Brain microvascular endothelial cell (primary cell): ENCODE measurements at places on chromosomes 12 and 14.
A peak's percentile ranks its signal among the peaks of the same experiment; 100 is the strongest.

DNA sequence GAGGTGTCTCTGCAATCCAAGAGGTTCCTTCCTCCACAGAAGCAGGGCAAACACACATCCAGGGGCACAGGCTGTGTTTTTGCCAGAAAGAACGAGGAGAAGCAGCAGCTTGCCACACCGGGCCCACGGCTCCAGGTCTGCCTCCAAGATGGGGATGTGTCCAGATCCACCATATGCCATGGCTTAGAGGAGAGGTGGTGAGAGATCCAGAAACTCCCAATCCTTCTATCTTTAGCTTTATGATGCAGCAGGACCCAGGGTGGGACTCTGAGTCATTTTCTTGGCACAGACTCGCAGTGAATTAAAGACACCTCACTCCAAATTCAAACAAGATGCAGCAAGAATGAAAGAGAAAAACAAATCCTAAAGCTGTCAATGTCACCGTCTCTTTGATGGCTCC is 481.4 kb upstream of the TMEM132C start:
- DNase-seq = peak; percentile 61

GRCh38 chr14:58772116-58772515 is 134.4 kb downstream of the DACT1 start:
- no peak for DNase-seq

GRCh38 chr12:128052331-128052730 is 214.6 kb upstream of the TMEM132C start:
- DNase-seq = peak; percentile 48

GRCh38 chr14:102882226-102882906 is 40.1 kb upstream of the AMN start:
- no peak for DNase-seq

DNA sequence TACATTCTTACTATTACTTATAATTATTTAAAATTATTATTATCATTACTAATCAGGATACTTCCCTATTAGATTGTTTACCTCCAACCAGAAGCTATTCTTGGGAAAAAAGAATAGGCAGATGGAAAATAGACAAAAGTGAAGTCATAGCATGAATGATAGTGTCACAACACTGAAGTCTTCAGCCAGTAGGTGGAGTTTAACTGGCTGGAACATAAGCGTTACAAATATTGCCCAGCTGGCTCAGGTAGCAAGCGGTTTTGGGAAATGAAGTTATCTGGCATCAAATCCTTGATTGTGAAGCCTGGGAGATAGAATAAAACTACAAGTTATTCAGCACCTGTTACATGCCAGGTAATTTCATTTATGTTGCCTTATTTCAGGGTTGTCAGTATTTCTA is 762.9 kb downstream of the C12orf50 start:
- DNase-seq = no peak

GRCh38 chr12:53820514-53821306 is 68.9 kb upstream of the CISTR start:
- DNase-seq = peak; percentile 5

GRCh38 chr12:113329022-113329790 is 5.7 kb downstream of the SLC8B1 start:
- DNase-seq = no peak

GRCh38 chr12:91702843-91703425 is 442.7 kb downstream of the BTG1 start:
- DNase-seq = no peak

DNA sequence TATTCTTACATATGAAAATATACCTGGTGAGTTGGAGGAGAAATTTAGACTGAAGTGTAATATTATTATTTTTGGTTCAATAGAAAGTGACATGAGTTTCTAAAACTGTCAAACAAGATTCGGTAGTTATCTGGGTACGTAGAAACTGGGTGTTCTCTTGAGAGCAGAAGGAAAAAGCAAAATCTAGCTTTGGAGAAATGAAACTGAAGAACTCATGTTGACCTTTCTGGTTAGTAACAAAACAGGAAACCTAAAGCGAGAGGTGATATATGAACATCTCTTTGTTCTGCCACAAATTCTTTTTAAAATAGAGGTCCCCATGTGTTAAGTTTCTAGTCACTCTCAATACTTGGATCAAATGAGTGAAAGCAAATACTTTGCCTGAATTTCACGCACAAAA is 401.7 kb downstream of the TRHDE start:
- no peak for DNase-seq

DNA sequence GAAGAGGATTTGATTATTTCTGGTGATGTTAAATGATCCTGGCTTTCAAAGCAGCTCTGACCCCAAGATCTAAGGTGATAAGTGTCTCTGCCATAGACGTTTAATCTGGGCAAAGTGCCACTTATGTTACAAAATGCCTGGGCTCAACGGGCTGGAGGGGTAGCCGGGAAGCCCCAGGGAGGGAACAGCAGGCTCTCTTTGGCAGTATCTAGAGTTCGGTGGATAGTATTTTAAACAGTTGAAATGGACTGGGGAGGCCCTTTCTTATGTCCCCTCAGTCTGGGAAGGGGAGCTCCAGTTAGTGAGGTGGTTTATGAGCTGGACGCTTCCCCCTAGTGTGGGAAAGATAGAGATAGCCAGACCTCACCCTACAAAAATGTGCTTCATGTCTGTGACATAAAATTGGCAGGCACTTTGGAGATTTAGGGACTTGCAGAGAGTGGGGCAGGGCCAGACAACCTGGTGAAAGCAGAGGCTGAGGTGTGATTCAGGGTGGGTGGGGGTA is 5.5 kb upstream of the HOXC11 start:
- no peak for DNase-seq

GRCh38 chr12:56103066-56103711 is 1.2 kb upstream of the PA2G4 start:
- no peak for DNase-seq

DNA sequence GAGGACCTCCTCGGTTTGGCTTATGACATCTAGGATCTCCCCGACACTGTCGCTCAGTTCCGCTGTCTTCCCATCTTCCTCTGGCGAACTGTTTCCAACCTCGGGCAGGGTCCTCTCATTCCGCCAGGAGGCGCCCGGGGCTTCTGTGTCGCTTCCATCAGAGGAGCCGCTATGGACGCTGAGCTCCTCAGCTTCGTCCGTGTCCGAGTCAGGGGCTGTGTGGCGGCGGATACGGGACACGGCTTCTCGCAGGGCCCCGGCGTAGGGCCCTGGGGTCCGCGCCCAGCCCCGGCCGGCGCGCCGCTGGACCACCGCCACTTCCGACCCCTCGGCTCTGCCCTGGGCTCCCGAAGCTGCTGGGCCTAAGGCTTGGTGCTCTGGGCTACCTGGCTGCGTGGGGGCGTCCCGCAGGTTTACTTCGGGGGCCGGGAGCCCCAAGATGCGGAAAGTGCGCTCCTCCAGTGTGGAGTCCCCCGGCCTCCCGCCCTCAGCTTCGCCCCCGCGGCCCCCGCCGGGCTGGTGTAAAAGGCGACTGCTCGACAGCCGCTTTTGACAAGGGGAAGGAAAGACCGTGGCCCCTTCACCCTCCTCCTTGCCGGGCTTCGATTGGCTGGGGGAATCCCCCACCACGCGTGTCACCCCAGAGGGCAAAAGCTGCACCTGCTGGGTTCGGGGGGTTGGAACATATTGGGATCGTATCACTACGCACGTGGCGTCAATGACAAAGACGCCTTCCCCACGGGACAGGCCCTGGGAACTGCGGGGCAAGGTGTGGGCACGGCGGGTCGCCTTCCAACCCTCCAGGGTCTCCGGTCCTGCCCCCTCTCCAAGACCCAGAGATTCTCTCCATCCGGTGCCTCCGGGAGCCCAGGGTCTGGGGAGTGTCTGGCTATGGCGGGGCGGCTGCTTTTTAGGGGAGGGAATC is 2.1 kb downstream of the DDN start:
- peak; percentile 71 for DNase-seq

GRCh38 chr12:53770281-53770680 is 18.5 kb upstream of the CISTR start:
- DNase-seq = peak; percentile 76

- no peak for DNase-seq
These were observed 51.0 kb upstream of the TBX3 start for GRCh38 chr12:114735011-114735410.

GRCh38 chr12:74148849-74149248 is 388.8 kb upstream of the ATXN7L3B start:
- no peak for DNase-seq

- no peak for DNase-seq
These were observed 8.2 kb upstream of the DHRS2 start for GRCh38 chr14:23627961-23628360.

DNA sequence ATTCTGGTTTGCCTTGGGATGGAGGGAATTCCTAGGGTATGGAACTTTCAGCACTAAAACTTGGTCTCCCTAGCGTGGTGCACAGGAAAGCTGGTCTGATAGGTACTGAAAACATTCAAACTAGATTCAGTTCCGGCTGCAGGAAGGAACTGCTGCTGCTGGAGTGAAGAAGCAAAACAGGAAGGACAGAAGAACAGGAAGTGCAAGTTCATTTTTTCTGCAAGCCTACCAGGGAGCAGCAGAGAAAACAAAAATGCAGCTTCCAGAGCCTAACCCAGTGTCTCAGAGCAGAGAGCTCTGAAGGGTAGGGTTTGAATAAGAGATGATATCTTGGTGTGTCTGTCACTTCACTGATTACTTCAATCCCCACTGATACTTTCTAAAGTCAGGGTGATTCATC is 165.2 kb downstream of the VRK1 start:
- no peak for DNase-seq

GRCh38 chr14:72790887-72791566 is 102.9 kb downstream of the DPF3 start:
- no peak for DNase-seq

GRCh38 chr12:52739963-52740362 is 36.6 kb upstream of the KRT77 start:
- no peak for DNase-seq

- no peak for DNase-seq
These were observed 54.9 kb downstream of the PLEKHG7 start for GRCh38 chr12:92757597-92758121.

GRCh38 chr12:100141666-100141997 is 1.0 kb downstream of the BLTP3B start:
- DNase-seq = peak; percentile 79

DNA sequence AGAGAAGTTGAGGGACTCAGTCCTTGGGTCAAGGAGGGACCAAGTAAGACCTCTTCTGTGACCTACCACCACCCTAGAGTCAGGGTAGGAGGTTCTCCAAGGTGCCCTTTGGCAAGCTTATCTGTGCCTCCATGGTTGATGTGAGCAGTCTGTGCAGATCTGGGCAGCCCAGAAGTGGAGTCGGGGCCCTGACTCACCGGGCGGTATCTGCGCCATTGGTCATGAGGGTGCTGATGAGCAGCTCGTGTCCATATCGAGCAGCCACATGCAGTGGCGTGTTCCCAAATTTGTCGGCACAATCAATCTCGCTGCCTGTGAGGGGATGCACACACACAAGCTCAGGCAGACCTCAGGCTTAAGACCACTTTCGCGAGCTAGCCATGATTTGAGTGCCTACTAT is 5.1 kb downstream of the ANKRD52 start:
- no peak for DNase-seq

DNA sequence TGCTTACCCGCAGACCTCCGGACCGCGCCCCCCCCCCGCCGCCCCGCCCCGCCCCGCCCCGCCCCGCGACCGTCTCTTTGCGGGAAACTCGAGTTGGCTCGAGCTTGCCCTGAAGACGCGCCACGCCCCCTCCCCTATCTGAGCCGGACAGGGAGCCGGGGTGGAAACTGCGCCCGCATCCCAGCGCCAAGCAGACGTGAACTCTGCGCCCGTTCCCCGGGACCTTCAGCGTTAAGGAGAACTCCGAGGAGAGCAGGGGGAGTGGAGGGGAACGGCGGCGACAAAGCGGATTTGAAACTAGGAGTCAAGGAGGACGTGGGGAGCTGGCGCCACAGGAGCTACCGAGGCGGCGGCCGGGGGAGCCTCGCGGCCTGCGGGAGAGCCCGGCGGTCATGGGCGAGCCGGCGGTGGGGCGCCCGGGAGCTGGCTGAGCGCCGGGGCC is at the start of gene KCNK13:
KCNK13 (plus strand) TSS at position 310 of the 442 bp plus-strand sequence. CDS start 212 bp downstream, outside the sequence.
- no peak for DNase-seq

GRCh38 chr12:1608713-1609119 is 14.3 kb upstream of the FBXL14 start:
- no peak for DNase-seq

GRCh38 chr12:1350055-1350933 is 244.1 kb downstream of the FBXL14 start:
- peak; percentile 74 for DNase-seq

DNA sequence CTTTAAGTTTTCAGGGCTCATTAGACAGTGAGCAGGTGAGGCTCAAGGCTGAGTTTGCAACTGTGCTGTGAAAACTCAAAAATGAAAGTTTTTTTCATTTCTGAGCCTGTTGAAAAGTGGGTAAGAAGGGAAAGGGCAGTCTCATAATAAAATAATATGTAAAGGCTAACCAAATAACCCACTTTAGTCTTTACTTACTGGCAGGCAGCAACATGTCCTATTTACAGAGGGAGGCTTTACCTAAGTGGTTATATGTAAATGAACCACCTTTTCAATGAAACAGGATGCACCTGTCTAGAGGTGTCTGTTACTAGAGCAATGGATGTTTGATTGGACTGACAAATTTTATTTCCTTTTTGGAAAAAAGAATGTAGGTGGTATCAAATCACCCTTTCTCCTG is 158.0 kb downstream of the ETV6 start:
- no peak for DNase-seq

DNA sequence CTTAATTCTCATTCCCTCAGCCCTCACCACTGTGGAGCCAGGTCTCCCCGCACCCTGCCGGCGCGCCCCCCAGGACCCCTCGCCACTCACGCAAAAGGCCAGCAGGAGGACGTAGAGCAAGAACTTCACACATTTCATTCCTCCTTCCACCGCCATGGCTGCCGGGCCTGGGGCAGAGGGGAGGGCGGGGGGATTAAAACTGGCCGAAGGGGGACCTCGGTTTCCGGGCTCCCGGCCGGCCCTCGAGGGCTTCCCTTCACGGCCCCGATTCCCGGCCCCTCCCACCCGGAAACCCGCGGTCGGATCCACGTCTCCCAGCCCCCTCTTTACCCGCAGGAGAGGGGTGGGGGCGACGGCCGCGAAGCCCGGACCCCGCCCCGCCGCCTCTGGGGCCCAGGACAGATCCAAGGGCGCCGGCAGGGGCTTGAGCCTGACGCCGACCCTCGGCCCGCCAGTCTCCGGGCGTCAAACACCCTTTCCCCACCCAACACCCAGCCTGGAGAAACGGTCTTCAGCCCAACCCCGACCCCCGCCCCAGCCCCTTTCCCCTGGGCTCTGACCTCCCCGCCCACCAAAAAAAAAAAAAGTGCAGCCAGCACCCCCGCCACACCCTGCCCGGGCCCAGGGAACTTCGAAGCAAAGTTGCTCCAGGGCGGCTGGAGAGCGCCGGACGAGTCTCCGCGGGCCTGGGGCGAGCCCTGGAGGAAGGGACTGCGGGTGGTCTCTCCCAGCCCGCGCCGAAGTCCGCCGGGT is 447 bp downstream of the CD63 start:
- no peak for DNase-seq
